ENCODE measurements at places on chromosomes 1 and 21.

GRCh38 chr1:225509770-225510169 lies 81.9 kb upstream of the LBR start:
- no peak for DNase-seq

- DNase-seq: no peak
Observed at GRCh38 chr1:156957634-156958033, 37.2 kb downstream of the LRRC71 start.

- no peak for DNase-seq
Observed at GRCh38 chr1:39491146-39491921, at the start of gene BMP8A. TSS of gene BMP8A (plus strand) at chr1:39491636. CDS start at chr1:39491992, 356 bp downstream.

DNA sequence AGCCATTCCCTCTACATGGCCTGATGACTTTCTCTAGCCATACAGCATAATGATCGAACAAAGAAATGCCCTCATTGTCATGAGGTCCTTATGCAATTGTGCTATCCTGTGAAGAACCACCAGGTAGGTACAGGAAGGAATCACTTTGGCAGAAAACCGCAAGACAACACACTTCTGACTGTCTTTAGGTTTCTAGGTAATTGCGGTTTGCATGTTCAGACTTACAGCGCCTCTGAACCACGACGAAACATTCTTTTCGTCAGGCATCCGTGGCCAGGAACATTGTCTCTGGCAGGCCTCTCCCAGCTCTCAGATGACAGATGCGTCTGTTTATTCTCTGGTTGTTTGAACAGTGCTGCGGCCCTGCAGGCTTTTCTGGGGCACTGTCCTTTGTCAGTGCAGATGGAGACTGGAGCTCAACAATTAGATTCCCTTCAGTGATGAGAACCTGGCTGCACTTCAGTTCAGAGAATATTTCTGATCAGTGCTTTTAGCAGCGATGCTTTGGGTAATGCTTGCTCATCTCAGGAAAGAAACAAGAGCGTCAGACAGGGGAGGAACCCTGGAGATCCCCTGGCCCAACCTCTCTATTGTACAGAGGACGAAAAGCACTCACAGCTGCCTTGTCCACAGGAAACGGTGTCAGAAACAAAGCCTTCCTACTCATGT lies 63.4 kb downstream of the B3GALT5 start:
- DNase-seq: no peak

- DNase-seq: no peak
Observed at GRCh38 chr1:219666242-219666641, 53.3 kb upstream of the ZC3H11B start.

DNA sequence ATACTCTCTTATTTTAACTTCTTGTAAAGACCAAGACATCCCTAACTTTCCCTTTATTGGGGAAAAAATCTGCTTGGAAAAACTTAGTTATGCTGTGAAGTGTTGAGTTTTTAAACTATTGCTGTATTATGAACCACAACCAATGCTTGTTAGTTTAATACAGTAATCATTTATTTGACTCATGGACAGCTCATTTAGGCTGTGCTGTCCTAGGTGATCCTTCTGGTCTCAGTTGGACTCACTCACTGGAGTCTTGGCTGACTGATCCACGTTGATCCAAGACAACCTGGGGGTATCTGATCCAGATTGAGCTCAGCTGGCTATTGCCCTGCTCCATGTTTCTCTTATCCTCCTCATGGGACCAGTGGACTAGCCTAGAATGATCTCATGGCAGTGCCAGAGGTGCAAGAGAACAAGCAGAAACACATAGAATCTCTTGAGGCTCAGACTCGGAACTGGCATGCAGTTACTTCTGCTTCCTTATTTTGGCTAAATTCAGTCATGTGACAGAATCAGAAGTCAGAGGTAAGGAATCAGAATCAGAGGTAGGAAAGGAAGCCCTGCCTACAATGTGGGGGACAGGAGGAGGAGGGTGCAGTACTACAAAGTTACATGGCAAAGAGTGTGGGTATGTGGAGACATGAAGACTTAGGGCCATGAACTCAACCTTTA lies 156.5 kb downstream of the FGGY start:
- DNase-seq: no peak

DNA sequence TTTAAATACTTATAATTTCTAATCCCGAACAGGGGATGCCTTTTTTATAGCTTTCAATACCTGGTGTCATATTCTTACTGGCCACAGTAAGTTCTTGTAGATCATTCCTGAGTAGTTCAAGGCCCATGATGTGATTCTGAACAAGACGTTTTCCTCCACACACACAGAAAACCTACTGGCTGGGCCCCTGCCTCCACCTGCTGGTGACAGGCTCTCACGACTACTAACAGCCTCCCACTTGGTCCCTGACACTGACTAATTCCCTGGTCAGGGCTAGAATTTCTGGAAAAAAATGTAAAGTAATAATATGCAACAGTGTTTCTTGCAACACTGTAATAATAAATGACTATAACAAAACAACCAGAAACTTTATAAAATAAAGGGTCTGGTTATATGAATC lies 50.4 kb upstream of the RIPK4 start:
- peak; percentile 50 for DNase-seq

GRCh38 chr1:143720087-143721023 lies 251.4 kb downstream of the FAM72C start:
- no peak for DNase-seq

DNA sequence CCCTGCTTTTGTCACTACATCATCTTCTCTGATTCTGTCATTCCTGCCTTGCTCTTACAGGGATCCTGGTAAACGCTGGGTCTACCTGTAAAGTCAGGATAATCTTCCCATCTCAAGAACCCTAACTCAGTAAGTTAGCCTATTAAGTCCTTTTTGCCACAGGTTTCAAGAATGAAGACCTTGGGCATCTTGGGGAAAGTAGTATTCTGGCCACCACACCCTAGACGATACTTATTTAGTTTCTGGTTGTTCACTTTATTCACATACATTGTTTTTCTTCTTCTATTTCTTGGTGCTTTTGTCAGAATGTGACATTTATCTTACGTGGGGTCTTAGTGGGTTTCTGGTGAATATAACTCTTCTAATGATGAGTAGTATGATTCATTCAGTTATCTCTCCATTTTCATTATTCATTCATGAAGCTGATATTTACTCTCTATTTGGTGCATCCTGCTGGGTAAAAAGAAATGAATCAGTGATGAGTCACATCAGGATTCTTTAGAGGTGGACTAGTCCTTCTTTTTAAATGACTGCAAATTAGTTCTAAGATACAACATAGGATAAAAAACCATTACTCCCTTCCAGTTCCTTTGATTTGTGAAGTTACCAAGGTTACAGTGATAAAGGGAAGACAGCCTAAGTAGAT lies 514.4 kb upstream of the B3GALT2 start:
- DNase-seq: peak; percentile 34

DNA sequence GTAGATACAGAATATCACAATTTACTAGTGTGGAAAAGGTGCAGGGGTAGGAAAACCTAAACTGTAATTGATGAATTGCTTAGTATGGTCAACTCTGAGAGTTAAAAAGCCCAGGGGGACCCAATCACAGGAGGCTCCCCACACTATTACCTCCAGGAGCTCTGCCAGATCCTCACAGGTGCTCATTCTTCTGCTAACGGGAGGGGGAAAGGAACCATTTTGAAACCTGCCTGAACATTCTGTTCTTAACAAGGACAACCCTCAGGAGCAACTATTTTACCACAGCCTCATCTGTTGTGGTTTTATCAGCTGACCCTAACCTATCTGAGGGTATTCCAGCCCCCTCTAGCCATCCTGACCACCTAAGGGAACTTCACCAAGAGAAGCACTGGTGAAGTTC lies 19.1 kb downstream of the PDIK1L start:
- DNase-seq: no peak

GRCh38 chr1:153933955-153934354 lies 11.2 kb upstream of the GATAD2B start:
- DNase-seq: no peak

DNA sequence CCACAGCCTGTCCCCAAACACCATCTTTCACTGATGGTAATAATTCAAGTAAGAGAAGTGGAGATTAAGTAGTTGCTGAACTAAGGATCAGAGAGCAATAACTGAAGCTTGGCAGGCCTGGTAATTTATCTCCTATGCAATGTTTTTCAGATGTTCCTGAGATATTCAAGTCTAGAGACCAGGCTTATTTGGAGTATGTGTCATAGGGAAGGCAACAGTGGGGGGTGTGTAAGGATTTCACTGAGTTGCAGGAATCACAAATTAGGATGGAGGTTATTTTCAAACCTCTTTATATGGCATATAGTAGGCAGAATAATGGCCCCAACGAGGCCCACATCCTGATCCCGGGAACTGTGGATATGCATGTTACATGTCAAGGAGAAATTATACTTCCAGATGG lies 171.7 kb downstream of the KCNJ6 start:
- DNase-seq: no peak

- no peak for DNase-seq
Observed at GRCh38 chr1:243930822-243931671, 81.0 kb upstream of the AKT3 start.

DNA sequence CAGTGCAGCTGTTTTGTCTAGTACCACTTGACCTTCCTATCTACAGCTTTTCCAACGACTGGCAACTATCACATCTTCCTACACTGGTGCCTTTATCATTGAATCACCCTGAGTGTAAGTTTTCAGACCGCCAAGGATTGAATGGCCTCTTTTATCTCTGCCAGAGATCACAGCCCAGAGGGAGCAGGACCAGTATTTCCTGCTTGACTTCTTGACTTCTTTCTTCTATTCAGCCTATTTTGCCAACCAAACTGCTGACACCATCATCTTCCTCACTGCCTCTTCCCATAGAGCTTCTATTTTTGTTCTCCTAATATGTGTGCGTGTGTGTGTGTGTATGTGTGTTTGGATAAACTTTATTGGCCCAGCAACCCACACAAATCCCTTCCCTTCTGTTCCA lies 53.8 kb downstream of the SERBP1 start:
- DNase-seq: no peak

DNA sequence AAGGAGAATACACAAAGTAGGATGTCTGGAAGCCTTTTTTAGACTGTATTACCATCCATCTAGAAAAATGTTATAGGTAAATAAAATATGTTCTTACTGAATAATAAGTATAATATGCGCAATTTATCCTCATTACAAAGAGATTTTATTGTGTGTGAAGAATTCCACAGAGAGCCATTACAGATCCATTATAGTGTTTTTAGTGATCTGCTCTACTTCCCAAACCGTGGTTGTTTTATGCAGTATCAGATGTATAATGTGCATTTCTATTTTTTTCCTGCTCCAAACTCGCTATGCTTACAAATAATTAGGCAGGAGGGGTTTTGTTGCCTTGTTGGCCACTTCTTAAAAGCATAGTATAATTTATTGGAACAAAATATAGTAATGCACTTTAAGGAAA lies 447.8 kb downstream of the USP25 start:
- DNase-seq: no peak

DNA sequence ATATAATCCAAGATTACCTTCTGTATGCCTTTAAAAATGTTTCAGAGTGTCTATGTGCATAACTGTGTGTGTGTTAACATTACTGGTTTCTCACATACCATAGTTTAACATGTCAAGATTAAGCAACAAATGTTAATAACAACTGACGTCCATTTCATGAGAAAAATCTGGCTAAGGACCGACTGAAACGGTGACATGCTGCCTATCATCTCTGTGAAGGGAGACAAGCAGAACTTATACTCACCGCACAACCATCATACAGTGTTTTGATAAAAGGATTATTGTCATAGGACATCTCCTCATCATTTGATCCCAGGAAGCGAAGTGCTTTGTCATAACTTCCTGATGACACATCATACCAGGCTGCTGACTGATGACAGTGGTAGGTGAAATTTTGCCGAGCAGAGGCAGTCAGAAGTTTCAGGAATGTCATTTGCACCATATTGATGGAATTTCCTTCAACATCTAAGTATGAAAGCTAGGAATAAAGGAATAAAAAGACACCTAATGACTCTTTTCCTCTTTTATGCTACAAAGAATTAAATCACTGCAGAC lies 228.8 kb downstream of the COL11A1 start:
- DNase-seq: peak; percentile 65

DNA sequence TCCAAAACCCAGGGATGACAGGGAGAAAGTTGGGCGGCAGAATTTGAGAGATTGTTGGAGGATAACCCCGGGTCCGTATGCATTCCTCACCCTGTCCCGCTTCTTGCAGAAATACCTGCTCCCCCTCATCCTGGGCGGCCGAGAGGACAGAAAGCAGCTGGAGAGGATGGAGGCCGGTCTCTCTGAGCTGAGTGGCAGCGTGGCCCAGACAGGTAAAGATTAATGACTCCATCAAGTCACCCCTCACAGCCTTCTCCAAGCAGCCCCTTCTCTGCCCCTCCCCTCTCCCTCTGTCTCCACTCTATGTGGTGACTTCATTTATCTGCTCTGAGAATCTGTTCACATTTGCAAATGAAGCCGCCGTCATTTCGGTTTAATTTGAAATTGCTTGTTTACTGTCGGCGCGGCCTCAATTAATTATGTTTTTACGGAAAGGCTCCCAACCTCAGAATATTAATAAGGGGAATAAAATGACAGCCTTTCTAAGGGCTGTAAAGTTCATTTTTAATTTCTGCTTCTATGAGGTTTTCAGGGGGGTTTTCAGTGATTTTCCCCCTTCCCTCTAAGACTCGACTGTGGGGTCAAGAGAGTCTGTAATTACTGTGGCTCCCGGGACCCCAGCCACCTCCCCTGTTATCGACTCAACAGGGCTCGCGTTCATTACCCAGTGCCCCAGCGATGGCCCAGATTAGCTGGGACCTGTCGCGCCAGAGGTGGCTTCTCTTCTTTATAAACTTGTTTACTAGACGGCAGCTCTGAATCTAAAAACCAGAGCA lies 148.3 kb downstream of the PEX14 start:
- no peak for DNase-seq

DNA sequence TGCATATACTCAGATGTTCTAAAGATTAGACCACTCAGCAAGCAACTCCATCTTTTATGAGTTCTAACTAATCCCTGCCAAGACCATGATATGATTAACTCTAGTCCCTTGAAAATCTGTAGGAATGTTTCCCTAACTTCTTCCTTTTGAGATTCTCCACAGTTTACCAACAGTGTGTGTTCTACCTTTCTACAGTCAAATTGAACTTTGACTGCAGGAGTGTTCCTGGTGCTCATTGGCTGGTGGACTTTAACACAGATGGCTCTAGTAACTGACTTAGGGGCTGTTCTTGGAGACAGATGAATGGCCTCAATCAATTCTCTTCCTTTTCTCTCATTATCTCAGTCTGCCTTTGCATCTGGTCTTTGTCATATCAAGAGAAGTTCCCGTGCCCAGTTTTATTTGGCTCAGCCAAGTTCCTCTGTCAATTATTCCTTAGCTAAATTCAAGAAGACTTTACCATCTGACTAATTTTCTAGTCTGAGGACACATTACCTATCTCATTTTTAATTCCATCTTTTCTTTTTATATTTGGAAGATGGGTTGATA lies 643.9 kb upstream of the CAMK1G start:
- DNase-seq: no peak

GRCh38 chr1:7690496-7691182 lies 80.5 kb upstream of the VAMP3 start:
- DNase-seq: no peak

Measured in AG04449 (cell line).